ENCODE measurements at places on chromosomes 4 and X.

GRCh38 chrX:149961572-149961971, 23.3 kb upstream of the EOLA2 start:
- DNase-seq = no peak

GRCh38 chrX:133391111-133391510, 24.2 kb downstream of the GPC4 start:
- DNase-seq = no peak

DNA sequence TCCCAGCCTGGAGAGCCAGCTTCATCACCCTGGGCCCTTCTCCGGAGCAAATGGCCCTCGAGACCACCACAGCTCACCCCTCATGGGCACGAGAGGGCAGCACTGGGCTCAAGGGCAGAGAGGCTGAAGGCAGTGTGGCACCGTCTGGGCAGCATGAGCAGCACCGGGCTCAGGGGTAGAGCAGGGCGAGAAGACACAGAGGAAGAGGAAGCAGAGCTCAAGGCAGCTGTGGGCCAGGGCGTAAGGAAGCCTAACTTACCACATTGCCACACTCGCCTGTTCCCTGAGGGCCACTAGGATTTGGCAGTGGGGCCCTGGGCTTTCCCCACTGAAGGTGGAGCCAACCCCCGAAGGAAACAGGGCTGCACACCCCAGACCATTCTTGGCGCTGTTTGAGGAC, 15.5 kb downstream of the ZNF185 start:
- no peak for DNase-seq

- DNase-seq = no peak
Observed at GRCh38 chr4:133096972-133097371, 52.1 kb upstream of the PCDH10 start.

DNA sequence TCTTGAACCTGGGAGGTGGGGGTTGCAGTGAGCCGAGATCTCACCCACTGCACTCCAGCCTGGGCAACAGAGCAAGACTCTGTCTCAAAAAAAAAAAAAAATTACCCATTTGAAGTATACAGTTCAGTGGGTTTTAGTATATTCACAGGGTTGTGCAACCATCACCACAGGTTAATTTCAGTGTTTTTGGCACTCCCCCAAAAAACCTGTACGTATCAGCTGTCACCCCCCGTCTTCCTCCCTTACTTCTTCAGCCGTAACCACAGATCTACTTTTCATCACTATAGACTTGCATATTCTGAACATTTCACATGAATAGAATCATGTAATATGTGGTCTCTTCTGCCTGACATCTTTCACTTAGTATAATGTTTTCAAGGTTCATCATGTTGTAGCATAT, 11.7 kb upstream of the PTTG2 start:
- DNase-seq = no peak

- no peak for DNase-seq
Observed at GRCh38 chr4:53906606-53907190, 157.7 kb downstream of the CHIC2 start.

- no peak for DNase-seq
Observed at GRCh38 chrX:39900777-39901170, 197.0 kb downstream of the BCOR start.

GRCh38 chr4:139525414-139525813, 30.6 kb downstream of the SETD7 start:
- DNase-seq = no peak

DNA sequence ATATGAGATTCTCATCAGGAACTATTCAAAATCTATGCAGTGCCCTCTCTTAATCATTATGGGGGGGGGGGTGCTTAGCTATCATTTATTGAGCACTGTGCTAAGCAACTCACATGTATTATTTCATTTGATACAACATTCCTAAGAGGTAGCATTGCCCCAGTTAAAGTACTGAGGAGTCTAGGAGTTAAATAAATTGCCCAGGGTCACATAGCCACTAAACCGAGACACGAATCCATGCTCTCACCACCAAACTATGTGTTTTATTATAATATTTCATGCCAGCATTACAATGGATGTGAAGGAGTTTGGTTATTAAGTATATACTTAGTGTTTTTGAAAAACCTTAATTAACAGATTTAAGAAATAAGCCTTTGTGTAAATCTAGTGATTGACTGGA, 131.4 kb downstream of the CBR4 start:
- no peak for DNase-seq
